ENCODE measurements at places on chromosomes 7 and 10. TPM values are rescaled to one million over a fixed set of nuclear protein-coding genes. Genes with fewer than 3 reads are reported as not detected.
A peak's percentile ranks its signal among the peaks of the same experiment; 100 is the strongest.

- DNase-seq = peak; percentile 67
Observed at GRCh38 chr10:98460837-98461499, 14.2 kb upstream of the HPS1 start.

DNA sequence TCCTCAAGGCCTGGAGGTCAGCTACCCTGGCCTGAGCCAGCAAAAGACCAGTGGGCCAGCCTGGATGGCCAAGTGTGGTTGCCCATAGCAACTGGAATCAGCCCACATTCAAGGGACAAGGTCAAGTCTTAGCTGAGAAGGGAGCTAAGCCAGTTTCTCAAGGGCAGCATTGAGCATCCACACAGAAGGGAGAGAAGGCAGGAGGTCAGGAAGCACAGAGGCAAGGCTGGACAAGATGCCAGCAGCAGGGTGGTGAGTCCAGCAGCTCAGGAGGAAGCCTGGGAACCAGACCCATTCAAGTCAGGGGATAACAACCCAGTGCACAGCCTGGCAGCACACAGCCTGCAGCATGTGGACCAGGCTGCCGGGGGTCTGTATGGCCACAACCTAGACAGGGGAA, 54.0 kb upstream of the ZMIZ1 start:
- peak; percentile 72 for DNase-seq

The RADIL gene
- total RNA-seq = 1.7 TPM

The RTKN2 gene
- total RNA-seq = 0.46 TPM

The DGKB gene
- total RNA-seq = not detected
